ENCODE measurements at places on chromosomes 5 and 9.

- DNase-seq, result no peak
Measured at GRCh38 chr9:134060546-134060945, 7.3 kb downstream of the BRD3 start.

GRCh38 chr9:76351006-76351405 is 43.2 kb downstream of the RFK start:
- DNase-seq, result no peak

GRCh38 chr9:95315108-95315746 is 2.3 kb downstream of the FANCC start:
- DNase-seq, result no peak

GRCh38 chr9:109238655-109239054 is 71.6 kb upstream of the FRRS1L start:
- no peak for DNase-seq

DNA sequence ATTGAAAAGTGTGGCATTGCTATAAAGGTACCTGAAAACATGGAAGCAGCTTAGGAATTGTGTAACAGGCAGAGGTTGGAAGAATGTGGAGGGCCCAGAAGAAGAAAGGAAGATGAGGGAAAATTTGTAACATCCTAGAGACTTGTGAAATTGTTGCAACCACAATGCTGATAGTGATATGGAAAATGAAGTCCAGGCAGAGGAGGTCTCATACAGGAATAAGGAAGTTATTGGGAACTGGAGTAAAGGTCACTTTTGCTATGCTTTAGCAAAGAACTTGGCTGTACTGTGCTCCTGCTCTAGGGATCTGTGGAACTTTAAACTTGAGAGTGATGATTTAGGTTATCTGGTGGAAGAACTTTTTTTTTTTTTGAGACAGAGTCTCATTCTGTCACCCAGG is 43.5 kb downstream of the PTPDC1 start:
- DNase-seq, result no peak

DNA sequence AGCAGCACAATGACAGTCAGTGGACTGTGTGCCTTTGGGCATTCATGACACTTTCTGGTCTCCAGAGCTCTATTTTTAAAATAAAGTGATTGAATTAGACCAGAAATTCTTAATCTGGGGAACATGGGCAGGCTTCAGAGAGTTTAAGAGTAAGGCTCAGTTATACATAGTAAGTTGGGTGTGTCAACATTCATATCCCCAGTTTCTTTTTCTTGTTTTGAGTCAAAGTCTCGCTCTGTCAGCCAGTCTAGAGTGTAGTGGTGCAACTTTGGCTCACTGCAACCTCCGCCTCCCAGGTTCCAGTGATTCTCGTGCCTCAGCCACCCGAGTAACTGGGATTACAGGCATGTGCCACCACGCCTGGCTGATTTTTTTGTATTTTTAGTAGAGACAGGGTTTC is 13.7 kb upstream of the KIF4B start:
- DNase-seq, result no peak

- DNase-seq, result no peak
Measured at GRCh38 chr5:41778410-41778809, 91.8 kb downstream of the OXCT1 start.

- DNase-seq, result no peak
Measured at GRCh38 chr5:178688551-178688950, 41.9 kb downstream of the ZNF354A start.

DNA sequence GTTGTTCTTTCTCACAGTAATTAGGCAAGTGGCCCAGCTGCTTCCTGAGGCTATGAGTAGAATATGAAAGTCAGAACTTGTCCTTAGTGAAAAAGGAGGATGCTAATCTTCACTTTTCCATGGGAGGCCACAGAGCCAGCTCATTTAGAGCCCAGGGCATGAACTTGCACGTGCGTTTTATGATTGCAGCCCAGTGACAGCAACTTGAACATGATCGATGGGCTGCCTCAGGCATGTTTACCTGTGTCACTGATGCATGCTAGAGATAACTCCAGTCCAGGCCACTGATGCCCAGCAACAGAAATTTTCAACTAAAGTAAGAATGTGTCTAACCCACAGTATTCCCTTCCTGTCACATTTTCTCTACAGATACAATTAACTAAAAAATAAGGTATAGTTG is 179.3 kb downstream of the CTNND2 start:
- DNase-seq, result no peak

GRCh38 chr5:91770400-91770799 is 387.3 kb upstream of the ARRDC3 start:
- no peak for DNase-seq

- DNase-seq, result no peak
Measured at GRCh38 chr5:72180925-72181324, 73.7 kb downstream of the MAP1B start.

- DNase-seq, result no peak
Measured at GRCh38 chr9:123787416-123787815, 142.5 kb downstream of the DENND1A start.

DNA sequence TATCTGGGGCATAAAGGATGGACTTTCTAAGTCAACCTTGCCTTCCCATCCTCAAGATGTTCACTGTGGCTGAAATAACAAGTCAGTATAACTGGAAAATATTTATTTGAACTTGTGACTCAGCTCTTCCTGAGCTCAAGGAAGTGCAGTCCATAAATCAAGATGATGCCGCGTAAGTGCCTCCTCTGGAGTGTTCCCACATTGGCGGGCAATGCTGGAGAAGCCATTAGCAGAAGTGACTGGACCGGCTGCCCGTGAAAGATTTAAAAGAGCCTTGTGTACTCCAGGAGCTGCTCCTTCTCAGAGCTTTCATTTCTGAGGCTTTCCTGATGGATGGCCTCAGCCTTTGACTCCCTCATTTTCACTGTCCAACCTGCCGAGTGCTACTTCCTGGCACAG is 17.4 kb downstream of the TMOD1 start:
- DNase-seq, result no peak

GRCh38 chr9:89171693-89172092 is 6.9 kb downstream of the SHC3 start:
- DNase-seq, result no peak

DNA sequence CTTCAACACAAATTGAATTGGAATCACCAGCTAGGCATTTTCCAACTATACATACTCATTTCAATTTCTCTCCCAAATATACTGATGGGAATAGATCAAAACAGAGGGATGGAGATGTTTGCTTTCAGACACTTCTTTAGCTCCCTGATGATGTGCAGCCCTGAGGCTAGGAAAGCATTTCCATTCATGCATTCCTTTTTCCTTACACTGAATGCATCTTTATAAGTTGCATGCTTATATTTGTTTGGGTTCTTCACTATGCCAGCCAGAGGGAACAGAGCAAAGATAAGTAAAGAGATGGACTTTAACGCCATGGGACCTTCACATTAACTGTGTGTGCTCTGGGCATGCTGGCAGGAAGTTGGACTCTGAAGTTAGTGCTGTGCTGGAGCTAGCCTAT is 696.5 kb upstream of the CDH9 start:
- DNase-seq, result no peak

DNA sequence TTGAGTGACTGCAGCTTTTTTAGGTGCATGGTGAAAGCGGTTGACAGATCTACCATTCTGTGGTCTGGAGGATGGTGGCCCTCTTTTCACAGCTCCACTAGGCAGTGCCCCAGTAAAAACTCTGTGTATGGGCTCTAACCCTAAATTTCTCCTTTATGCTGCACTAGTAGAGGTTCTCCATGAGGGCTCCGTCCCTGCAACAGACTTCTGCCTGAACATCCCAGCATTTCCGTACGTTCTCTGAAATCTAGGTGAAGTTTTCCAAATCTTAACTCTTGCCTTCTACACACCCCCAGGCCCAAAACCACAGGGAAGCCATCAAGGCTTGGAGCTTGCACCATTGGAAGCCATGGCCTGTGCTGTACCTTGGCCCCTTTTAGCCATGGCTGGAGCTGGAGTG is 1898.1 kb upstream of the NUDT12 start:
- DNase-seq, result no peak

GRCh38 chr5:45334939-45335338 is 361.2 kb downstream of the HCN1 start:
- DNase-seq, result no peak

DNA sequence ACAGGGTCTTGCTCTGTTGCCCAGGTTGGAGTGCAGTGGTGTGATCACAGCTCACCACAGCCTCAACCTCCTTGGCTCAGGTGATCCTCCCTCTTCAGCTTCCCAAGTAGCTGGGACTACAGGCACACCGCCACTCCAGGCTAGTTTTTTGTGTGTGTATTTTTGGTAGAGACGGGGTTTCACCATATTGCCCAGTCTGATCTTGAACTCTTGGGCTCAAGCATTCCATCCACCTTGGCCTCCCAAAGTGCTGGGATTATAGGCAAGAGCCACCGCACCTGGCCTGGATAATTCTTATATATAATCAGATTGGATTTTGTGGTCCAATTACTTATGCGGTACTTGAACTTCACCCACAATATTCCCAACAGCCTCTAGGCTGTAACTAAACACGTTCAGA is 19.8 kb downstream of the CCDC69 start:
- no peak for DNase-seq

GRCh38 chr9:135498381-135499126 is 1.9 kb upstream of the MRPS2 start:
- DNase-seq, result no peak

DNA sequence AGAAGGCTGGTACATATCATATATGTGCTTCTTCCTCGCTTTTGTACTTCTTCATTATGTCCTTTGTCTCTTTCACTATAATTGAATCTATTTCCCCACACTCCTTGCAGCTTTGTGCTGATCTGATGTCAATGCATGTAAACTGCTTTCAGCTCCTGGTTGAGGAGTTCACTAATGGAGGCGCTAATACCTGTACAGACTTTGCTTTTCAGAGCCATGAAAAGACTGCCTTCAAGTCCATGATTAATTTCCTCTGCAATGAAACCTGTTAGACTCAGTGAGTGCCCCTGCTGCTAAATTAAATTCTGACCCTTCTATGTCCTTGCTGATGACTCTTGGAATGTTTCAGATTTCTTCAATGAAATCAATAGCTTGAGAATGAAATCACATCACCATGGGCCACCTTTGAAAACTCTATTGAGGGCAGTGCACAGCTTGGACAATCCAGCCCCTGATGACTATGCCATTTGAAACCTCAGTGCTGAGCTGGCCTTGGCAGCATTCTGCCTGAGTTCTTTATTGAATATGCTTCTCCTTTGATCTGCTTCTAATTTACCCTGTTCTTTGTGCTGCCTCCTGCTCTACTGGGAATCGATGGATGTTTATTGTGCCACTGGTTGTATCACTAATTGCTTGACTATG is 358.2 kb upstream of the DMAC1 start:
- DNase-seq, result no peak

GRCh38 chr5:85681871-85682270 is 935.9 kb upstream of the COX7C start:
- no peak for DNase-seq

- DNase-seq, result no peak
Measured at GRCh38 chr9:116345817-116346216, 192.2 kb downstream of the PAPPA start.

GRCh38 chr9:112558476-112558875 is 71.8 kb downstream of the KIAA1958 start:
- DNase-seq, result no peak

DNA sequence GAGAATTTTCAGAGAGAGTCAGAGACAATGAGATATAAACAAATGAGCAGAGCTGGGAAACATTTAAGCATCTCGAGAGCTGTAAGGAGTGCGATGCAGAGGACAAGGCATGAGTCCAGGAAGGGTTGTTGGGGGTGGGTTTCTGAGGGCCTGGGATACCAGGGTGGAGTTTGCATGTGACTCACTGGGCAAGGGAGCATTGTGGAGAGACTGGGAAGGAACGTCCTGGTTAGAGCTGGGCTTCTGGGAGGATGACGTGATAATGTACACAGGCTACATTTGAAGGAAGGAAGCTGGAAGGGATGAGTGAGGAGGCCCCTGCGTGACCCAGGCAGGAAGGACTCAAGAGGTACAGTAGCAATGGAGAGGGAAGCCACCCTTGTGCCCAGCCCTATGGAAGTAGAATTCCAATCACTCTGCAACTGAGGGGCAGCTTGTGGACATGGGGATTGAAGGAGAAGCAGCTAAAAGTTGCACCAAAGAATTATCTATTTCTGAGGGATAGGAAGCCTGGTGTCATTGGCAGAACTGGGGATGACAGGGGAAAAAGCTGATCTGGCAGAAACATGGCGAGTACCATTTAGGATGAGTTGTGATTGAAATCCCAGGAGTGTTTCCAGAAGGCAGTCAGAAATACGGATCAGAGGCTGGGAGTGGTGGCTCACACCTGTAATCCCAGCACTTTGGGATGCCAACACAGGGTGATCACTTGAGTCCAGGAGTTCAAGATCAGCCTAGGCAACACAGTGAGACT is 59.3 kb upstream of the AFAP1L1 start:
- no peak for DNase-seq

DNA sequence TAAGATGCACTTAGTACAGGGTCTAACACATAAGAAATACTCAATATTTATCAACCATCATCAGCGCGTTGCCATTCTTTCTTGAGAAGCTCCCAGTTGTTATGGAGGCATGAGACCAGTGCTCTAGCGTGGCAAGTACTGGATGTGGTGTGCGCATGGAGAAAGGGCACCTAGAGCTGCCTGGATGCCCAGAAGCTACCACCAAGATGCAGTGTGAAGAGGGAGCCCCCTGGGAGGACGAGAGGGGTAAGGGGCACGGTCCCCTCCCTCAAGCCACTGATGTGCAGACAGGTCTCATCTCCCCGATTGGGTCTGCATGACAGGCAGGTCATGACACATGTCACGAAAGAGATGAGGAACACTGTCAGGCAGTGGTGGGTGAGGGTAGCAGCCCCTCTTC is 127.7 kb upstream of the CXCL14 start:
- DNase-seq, result no peak

DNA sequence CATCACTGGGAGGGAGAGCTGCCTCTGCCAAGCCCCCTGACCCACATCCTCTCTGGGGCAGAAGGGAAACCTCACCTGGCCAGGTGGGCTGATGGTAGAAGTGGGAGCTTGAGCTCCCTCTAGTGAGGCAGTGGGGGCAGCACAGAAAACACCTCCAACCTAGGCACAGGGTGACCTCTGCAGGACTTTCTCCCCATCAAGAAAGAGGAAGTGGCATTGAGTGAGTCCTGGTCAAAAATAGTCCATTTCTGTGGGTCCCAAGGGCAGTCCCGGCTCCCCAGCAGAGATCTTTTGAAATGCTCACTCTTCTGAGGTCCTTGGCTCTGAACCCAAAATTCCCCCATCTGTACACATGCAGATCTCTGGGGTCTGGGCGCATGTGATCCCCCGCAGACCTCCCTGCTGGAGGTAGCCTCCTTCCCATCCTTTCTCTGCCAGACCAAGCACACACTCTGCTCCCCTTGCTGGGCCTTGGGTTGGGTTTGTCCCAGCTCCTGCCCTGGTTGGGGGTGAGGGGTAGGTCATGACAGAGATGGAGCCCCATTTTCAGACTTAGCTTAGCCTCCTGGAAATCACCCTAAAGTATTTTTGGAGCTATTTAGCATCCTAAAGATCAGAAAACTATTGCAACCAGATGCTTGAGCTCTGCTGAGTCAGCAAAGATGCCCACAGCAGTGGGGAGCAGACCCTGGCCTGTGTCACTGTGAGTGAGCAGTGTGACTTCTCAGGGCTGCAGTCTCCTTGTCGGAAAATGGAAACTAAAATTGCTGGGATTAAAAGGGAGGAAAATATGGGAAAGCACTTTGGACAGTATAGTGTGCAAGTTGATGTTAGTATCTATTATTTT is 41.6 kb upstream of the LCP2 start:
- DNase-seq, result no peak

All from iPS DF 19.7 (cell line).